ENCODE measurements at places on chromosomes 6 and 20. TPM values are rescaled to one million over a fixed set of nuclear protein-coding genes. Genes with fewer than 3 reads are reported as not detected.

MDFI gene
- total RNA-seq = 34.7 TPM

MICB gene
- total RNA-seq = 14.5 TPM

GRCh38 chr6:117919775-117920729 lies 13.0 kb downstream of the SLC35F1 start:
- DNase-seq = no peak

GRCh38 chr6:25995507-25995906 lies 32.9 kb downstream of the TRIM38 start:
- DNase-seq = no peak

DNA sequence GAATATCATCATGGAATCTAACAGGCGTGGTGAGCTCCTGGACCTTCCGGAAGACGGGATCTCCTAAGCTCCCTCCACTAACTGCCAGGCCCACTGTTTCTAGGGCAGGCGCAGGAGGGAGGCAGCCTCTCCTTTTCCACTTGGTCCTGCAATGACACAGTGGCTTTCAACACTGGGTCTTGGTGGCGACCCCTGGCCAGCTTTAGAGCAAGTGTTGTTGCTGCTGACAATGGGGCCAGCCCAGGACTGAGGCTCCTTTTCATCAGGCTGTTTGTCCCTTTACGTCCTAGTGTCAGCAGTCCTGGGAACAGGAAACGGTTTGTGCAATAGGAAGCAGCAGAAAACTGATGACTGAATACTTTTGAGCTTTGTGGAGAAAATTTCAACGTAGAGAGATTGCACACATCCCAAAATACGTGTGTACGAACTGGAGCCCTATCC lies 9.7 kb upstream of the QKI start:
- no peak for DNase-seq

DNA sequence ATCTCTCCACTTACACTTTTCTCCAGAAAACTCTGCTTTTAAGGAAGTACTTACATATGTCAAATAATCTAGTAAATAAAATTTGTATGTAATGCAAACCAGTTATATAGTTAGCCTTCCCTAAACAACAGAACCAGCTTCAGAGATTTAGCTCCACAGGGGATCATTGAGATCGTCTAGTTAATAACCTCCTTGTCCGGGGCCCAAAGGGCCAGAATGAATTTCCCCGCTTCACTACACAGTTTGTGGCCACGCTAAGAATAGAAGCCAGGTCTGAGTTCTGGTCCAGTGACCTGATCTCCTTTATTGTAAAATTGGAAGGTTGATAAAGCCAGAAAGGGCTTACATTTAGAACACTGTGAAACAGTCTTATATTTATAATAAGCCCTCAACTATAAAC lies 245.2 kb downstream of the TPBG start:
- no peak for DNase-seq
